ENCODE measurements at places on chromosomes 1 and 21. TPM values are rescaled to one million over a fixed set of nuclear protein-coding genes. Genes with fewer than 3 reads are reported as not detected.

GRCh38 chr1:222995236-222995580, 147.8 kb downstream of the TLR5 start:
- DNase-seq, result no peak

- DNase-seq, result no peak
Observed at GRCh38 chr1:13873032-13873431, 173.0 kb downstream of the PRDM2 start.

GRCh38 chr1:160114085-160114484, 1.5 kb upstream of the ATP1A2 start:
- peak; percentile 54 for DNase-seq

DNA sequence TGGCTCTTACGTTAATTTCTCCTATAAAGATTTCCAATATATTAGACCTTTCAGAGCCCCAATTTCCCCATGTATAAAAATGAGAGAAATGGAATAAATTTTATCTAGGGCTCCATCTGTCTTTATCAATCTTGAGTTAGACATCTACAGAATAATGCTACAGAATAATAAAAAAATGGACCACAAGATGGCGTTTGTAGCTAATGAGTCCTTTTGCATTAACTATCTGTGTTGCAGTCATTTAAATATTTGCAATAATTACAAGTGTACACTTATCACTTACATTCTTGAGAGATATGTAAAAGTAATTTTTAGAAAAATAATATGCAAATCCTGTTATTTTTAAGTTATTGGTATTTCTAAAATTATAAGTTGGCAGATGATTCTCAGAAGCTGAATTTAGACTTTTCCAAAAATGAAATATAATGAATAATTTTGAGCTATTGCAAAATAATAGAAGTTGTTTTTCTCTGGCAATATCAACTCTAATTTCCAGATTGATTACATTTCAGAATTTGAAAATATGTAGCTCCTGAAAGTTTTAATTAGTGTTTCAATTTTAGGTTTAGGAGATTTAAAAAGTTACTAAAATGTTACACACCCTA, 87.7 kb downstream of the SNX7 start:
- no peak for DNase-seq

The POTED gene
- total RNA-seq, result not detected

The C4BPA gene
- 0.08 TPM for total RNA-seq

The NTMT2 gene
- 4.1 TPM for total RNA-seq

Measured in Right ventricle myocardium superior (tissue), 1 donor.